ENCODE measurements at places on chromosomes 13 and 19.

GRCh38 chr13:40096357-40096901 lies 441.0 kb downstream of the COG6 start:
- no peak for DNase-seq

DNA sequence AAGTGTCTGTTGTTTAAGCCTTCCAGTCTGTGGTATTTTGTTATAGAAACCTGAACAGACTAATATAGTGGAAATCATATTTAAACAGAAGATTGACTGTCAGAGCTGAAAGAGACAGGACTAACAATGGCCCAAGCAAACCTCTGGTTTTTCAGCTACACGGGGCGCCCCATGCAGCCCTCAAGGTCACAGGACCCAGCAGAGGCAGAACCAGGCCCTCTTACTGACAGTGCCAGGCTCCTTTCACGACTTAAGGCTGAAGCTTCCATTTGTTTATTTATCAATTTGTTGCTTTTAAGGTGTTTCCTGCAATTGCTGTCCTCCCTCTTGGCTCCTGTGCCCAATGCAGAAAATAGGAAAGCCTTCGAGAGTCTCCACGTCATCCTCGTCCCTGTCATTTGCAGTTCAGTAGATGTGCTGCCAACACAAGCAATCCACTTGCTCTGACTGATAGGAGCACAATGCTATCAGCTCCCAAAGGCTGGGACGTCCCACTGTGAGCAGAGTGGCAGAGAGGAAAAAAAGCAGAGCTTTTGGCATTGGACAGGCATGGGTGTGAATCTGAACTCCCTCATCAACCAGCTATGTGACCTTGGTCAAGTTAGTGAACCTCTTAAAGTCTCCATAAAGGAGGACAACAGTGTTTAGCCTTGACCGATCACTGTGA lies 10.5 kb upstream of the SLC7A1 start:
- DNase-seq: no peak

- DNase-seq: no peak
Measured at GRCh38 chr13:49132479-49133002, 87.6 kb upstream of the MLNR start.

GRCh38 chr19:55005684-55006488 lies 32.2 kb downstream of the GP6 start:
- no peak for DNase-seq

DNA sequence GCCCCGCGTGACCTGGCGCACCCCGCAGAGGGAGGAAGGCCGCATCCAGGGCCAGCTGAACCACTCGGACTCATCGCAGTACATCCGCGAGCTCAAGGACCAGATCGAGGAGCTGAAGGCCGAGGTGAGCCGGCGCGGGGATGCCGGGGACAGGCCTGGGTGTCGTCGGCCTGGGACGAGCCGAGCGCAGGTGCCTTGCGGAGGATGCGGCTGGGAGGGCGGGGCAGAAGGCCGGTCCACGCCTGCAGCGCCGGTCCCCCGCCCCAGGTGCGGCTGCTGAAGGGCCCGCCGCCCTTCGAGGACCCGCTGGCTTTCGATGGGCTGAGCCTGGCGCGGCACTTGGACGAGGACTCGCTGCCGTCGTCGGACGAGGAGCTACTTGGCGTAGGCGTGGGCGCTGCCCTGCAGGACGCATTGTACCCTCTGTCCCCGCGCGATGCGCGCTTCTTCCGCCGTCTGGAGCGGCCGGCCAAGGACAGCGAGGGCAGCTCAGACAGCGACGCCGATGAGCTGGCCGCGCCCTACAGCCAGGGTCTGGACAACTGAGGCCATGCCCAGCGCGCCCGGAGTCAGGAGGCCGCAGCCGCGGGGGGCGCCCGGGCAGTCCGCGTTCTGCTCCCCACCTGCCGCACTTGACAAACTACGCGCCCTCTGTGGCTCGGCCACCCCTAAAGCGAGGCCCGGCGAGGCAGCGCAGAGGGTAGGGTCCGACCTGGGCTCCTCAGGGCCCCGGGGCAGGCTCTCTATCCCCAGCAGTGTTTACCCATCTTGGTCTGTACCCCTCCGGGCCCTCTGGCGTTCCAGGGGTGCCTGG lies 10.8 kb downstream of the PRR36 start:
- DNase-seq: no peak

DNA sequence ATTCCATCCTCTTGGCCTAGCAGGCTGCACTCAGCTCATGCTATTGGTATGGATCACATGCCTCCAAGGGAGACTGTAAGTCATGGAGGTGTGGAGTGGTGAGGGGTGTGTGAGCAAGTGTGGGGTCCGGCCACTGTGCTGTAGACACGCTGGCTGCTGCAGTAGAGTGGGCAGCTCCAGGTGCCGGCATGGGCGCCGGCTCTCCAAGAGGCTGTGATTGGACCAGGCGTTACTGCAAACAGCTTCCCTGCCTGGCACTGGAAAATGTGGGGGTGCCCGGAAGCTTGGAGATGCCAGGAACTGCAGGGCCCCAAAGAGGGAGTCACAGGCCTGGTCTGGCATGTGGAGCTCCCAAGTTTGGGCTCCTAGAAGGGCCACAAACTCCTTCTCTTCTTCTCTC lies 245.7 kb downstream of the GPC6 start:
- no peak for DNase-seq
